SHP77 (cell line): ENCODE measurements at places on chromosomes 11 and 22.
A peak's percentile ranks its signal among the peaks of the same experiment; 100 is the strongest.

DNA sequence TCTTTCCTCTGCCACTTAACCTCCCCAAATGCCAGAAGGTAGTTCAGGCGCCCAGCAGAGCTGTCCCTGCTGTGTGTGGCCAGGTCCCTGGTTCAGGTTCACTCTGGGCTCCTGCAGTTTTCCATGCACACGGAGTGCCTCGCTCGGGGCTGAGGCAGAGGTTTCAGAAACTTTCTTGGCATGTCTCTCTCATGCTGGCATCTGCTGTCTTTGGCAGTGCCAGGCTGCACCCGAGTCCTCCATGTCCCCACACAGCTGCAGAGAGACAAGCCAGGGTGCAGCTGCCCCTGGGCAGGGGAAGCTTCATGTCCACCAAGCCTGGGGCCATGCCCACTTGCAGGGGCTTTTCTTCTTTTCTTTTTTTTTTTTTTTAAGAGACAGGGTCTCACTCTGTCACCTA, 7.0 kb upstream of the NEFH start:
- DNase-seq = no peak

DNA sequence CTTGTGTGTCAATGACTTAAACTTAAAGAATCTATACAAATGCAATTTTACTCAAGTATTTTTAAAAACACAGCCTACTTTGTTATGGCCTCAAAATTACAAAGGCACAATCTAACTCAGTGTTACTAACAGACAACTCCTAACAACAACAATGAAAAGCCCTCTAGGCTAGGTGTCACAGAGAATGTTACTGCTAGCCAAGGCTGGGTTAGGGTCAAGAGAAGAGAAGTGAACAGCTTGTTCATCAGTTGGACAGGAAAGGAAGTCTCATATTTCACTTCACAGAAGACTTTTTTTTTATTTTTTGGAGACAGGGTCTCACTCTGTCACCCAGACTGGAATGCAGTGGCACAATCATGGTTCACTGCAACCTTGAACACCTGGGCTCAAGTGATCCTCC, 26.0 kb downstream of the CLDN25 start:
- DNase-seq = no peak

- peak; percentile 39 for DNase-seq
Observed at GRCh38 chr11:59680287-59681154, 11.7 kb upstream of the PATL1 start.

DNA sequence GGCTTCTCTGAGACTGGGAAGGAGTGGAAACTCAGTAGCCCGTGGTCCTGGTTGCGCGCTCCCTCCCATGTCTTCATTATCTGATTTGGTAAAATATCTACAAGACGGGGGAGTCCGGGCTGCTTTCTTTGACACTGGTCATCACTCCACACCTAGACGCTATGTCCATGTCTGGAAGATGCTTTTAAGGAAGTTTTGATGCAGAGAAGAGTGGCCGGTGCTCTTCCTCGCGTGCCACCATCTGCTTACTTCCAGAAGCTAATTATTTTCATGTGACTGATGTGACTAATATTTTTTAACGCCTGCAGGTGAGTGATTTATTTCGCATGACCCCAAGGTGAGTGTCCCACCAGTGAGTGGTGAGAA, 339 bp upstream of the TRIM21 start:
- no peak for DNase-seq

- DNase-seq = no peak
Observed at GRCh38 chr11:117686711-117687110, 110.3 kb downstream of the DSCAML1 start.

DNA sequence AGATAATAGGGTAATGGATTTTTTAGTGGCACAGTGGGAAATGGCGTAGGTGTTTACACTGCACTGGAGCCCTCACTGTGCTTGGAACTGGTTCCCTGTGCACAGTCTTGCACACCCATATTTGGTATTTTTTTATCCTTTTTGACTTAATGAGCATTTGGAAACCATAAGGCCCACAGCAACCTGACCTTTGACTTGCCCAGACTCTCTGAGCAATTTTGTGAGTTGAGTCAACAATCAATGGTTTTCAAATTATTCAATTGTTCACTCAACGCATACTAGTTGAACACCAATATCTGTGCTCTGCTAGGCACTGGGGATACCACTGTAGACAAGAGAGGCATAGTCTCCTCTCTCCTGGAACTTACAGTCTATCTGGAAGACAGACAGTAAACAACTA, 14.3 kb downstream of the CD44 start:
- no peak for DNase-seq
